Fibroblast of skin of scalp (primary cell): ENCODE measurements at places on chromosomes 3 and 15.

DNA sequence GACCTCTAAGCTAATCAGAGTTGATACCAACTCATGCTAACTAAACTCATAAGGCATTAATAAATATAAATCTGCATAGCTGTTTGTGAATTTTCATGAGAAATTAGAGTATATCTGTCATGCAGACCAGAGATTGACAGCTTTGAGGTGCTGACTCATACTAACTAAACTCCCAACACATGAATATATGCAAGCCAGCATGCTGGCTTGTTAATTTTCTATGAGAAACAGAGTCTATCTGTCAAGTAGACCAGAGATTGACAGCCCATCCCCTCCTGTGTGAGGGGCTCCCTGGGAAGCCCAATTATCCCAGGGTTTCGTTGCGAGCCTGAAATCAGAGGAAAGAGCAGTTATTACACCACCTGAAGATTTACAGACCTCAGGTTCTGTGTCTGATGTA is 69.3 kb downstream of the CD47 start:
- DNase-seq, result no peak

GRCh38 chr3:105352976-105353375 is 13.7 kb upstream of the ALCAM start:
- no peak for DNase-seq

DNA sequence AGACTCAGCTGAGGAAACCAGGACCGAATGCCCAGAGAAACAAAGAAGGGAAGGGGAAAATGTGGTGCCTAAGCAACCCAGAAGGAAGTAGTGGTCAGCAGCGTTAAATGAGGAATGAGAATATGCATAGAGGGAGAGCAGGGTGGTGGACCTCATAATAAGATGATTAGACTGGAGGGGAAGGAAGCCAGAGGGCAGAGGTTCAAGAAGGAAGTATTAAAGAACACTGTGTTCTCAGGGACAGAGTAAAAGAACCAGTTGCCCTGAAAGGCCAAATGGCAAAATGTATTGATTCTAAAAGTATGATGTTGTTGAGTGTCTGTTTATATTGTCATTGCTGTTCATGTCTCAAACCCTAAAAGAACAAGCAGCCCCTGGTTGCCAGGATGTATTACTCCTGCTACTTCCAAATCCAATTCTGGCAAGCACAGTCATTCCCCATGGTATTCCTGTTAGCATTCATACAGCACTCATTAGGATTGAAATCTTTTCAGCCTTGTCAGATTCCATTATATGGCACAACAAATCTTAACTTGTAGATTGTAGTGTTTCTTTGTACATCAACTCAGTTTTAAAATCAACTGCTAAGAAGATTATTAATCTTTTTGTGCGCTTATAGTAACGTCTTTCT is 23.4 kb downstream of the P2RY1 start:
- DNase-seq, result no peak

- DNase-seq, result no peak
Measured at GRCh38 chr3:171221104-171221503, 194.6 kb upstream of the SLC2A2 start.

DNA sequence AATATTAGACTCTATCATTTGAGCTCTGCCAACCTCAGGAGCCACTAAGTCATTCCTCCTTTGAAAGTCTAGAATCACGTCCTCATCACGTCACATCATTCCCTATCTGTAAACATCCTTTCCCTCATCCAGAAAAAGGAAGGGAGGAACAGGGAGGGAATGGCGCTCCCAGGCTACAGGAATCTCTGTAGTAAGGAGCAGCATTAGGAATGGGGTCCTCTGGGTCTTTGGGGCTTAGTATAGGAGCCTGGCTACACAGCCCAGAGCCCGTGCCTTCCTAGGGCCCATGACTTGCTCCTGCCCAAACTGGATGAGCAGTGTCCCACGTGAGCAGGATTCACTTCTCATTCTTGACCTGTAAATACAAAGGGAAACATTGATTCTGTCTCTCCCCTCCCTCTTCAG is 1.6 kb downstream of the TAGLN3 start:
- no peak for DNase-seq

DNA sequence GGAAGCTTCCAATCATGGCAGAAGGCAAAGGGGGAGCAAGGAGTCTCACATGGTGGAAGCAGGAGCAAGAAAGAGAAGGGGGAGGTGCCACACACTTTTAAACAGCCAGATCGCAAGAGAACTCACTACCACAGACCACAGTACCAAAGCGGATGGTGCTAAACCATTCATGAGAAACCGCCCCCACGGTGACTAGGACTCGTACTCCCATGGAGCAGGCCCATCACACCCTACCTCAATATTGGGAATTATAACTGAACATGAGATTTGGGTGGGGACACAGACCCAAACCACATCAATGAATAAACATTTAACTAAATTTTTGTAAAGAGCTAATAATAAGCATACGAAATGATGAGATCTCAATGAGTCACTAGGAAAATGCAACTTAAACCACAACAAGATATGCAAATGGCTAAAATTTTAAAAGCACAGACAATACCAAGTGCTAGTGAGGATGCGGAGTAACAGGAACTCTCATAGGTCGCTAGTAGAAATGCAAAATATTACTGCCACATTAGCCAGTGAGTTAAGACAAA is 10.0 kb downstream of the MRPS25 start:
- no peak for DNase-seq

GRCh38 chr15:71352765-71353164 is 237.5 kb downstream of the THSD4 start:
- no peak for DNase-seq

DNA sequence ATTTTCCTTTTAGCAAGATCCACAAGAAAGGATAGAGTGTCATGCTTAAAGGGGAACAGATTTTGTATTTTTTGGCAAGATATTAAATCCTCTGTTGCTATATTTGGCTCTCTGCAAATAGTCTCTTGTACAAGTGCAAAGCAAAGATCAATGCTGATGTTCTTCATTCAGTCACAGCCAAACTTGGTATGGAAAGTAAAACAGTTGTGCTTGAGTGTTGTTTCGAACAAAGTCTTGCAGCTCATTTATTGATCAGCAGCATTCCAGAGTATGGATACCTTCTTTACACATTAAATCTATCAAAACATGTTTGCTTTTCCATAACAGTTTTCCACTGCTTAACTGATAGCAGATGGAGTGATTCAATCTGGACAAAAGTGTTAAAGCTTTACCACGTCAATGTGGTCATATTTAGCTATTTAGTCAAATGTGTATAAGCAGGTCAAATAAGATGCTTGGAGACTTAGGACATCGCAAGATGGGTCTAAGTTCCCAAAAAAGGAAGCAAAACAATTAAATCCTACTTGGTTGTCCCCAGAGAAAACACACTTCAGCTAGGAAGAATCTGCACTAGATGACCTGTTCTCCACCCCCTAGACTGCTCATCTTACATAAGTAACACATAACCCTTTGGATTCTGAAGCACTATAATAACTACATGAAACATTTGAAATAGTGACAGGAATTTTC is 52.4 kb downstream of the VGLL3 start:
- peak; percentile 99 for DNase-seq

- no peak for DNase-seq
Measured at GRCh38 chr15:78866803-78867202, 5.9 kb upstream of the MORF4L1 start.

DNA sequence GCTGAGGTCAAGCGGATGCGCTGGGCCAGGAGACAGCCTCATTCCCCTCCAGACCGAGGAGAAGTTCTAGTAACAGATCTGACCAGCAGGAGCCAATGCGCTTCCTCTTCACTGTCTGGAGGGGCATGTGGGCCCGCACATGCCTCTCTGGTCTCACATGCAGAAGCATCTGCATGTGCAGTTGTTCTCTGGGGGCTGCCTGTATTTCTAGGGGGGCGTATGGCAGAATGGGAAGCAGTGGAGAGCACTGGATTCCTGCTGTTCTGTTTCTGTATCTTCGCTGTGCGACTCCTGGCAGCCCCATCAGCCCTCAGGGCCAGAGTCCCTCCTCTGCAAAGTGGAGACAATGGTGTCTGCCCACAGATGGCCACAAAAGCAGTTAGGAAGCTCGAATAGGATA is 170.4 kb upstream of the IQSEC1 start:
- DNase-seq, result no peak

- DNase-seq, result peak; percentile 50
Measured at GRCh38 chr15:62719316-62719715, 323.2 kb upstream of the TPM1 start.

DNA sequence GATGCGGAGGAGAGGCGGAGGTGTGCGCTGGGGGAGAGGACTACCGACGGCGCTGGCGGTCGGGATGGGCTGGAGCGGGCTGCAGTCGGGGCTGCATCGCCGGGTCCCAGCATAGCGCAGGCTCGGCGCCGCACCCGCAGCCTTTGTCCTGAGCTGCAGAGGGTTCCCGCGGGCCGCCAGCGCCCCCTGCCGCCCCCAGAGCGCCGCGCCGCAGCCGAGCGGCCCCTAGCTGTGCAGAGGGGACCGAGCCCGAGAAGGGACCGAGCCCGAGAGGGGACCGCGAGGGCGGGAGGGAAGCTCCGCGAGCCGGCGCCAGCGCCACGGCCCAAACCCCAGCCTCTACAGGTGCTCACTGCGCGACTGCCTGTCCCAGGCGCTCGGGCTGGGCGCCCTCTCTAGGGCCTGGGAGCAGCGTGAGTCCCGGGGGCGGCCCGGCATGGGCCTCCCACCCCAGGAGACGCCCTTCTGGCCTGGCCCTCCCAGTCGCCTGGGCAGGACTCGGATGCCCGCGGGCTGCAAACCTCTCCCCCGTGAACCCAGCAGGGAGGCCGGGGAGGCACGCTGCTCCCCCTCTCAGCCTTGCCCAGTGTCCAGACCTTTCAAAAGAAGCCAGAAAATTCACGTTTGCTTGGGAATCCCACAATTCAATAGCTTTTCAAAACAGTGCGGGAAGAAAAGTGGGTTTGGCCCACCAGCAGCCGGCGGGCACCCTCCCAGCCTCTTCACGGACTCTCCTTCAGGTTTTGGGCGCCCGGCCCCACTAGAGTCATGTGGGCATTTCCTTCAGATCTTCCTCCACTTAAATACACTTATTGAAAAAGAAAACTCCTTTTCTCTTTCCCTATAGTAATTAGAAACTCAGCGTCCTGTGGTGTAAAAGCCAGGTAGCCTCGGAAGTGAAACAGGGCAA is 134.7 kb downstream of the TPRA1 start:
- peak; percentile 62 for DNase-seq

DNA sequence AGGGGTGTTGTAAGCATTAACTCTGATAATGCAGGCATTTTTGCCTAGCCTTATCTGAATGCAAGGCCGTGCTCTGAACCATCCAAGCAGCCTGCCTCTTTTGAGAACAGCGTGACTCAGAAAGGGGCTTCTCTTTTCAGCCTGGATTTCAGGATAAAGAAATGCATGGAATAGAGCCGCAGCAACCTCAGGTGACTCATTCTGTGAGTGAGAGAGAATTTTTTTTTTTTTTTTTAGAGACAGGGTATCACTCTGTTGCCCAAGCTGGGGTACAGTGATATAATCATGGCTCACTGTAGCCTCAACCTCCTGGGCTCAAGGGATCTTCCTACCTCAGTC is 20.6 kb upstream of the PDE8A start:
- peak; percentile 66 for DNase-seq

DNA sequence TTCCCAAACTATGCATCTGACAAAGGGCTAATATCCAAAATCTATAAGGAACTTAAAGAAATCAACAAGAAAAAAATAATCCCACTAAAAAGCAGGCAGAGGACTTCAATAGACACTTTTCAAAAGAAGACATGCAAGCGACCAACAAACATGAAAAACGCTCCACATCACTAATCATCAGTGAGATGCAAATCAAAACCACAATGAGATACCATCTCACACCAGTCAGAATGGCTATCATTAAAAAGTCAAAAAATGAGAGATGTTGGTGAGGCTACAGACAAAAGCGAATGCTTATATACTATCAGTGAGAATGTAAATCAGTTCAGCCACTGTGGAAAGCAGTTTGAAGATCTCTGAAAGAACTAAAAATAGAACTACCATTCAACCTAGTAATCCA is 20.2 kb downstream of the CFAP44 start:
- DNase-seq, result no peak
